ENCODE measurements at places on chromosomes 2 and 18.

- DNase-seq: no peak
Measured at GRCh38 chr2:73611867-73612266, 30.4 kb downstream of the NAT8 start.

- no peak for DNase-seq
Measured at GRCh38 chr2:234991793-234992192, 40.0 kb downstream of the SH3BP4 start.

DNA sequence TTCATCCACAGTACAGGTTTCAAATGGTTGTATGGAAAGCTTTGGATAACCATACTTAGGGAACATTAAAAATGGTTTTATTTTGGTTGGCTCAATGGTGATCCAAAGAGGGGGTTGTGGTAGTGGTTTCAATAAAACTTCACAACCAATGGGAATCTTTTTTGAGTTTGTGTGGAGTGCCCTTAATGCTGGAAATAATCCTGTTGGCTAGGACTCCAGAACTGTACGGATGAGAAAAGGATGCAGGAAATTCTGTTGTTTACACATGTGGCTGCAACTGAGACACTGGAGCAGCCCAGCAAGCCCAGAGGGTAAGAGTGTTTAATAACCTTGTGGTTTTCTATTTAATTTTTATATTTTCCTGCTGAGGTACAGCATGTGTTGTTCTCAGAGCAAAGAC, at the start of gene CCDC102B:
Gene CCDC102B, plus strand, starts transcription at position 210 of the 400 bp plus-strand sequence. CDS start 38,684 bp downstream, outside the sequence.
- DNase-seq: no peak

DNA sequence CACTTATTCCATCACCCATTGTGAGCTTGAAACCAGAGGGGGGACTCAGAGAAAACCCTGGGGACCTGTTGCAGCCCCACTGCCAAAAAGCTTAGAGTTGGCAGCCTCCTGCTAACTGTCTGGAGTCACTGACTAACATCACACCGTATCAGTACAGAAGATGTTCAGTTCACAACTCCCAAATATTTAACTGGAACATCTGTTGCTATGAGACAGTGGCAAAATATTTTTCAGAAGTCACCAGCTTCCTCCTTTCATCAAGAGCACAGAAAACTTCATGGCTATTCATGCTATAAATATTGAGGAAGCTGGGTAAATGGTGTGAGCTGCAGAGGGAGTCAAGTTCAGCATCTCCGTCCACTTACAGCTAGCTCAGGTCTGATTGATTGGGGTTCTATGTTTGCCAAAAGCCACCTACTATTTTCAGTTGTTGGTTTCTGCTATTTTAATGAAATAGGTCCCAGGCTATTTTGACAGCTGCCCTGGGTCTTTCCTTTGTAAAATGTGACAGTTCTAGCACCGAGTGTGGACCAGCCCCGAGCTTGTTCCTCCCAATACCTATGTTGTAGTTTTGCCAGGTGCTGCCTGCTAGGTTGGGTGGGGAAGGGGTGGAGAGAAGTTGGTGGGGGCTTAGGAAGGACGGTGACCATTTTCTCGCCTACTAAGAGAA, 9.8 kb downstream of the TUBB6 start:
- DNase-seq: no peak

- DNase-seq: no peak
Measured at GRCh38 chr2:103921161-103921560, 932.8 kb upstream of the POU3F3 start.

DNA sequence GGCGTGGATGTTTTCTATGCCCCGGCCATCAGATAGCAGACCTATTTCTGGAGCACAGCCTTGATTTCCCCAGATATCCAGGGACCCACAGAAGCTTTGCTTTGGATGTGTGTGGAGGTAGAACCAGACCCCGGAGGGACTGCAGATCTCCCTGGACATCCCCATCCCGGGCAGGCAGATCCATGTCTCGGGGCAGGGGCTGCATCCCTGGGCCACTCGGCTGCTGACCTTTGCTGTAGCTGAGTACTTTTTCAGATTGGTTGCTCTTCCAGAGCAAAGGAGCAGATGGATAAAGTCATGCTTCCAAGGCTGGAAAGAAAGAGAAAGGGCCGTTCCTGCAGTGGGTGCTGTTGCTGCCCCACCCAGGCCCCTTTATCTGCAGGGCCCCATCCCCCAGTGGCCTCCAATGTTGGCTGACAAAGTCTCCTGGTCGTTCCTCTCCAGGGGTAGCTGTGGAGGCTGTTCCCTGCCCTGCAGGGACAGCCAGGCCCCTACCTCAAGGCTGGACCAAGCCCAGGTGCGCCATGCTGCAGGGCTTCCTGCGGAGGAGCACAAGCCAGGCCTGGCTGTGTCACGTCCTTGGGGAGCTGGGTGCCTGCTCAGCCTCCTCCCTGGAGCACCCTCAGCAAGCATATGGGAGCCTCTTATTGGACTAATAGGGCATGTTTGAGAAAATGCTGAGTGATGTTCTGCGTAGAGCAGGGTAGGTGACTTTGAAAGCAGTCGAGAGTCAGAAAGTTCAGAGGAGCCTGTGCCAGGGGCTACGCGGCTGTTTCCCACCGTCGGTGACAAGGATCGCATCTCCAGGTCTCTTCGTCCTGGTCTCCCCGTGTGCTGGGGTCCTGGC, 68.4 kb downstream of the TPO start:
- DNase-seq: no peak

GRCh38 chr2:3009005-3009404, 368.6 kb downstream of the EIPR1 start:
- no peak for DNase-seq

- DNase-seq: no peak
Measured at GRCh38 chr18:70288171-70288850, 534 bp upstream of the SOCS6 start.

DNA sequence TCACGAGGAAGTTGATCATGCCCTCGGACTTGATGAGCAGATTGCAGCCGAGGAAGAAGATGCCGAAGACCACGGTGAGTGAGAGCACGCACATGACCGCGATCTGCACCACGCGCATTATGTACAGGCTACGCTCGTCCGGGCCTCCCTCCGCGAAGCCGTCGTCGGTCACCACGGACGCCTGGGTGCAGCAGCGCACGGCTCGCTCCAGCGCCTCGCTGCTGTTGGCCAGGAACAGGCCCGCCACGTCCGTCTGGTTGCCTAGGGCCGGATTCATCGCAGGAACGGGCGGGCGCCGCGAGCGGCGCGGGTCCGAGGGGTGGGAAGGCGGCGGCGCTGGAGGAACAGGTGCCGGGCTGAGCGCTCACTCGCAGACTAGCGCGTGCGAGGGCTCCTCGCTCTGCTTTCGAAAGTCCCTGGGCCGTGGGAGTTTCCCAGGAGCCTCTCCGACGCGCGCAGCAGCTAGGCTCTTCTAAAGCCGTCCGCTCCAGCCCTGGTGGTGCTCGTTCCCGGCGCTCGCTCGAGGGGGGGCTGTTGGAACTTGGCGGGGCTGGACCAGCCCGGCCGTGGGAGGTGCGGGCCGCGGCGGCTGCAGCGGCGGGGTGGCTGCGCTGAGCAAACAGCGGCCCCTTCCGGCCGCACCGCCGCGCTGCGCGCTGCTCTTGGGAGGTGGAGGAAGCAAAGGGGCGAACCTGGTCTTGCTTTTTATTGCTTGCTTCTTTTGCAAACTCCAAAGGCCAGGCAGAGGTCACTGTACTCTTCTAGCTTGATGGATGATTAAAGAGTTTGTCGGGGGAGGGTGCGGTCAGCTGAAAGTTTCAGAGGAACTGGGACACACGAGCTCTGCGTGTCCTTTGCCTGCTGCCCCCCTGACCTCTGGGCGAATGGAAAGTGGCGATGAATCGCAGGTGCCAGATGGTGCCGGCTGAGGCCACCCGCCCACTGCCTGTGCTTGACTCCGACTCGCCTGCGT, at the start of gene RPRM:
Gene RPRM, minus strand, starts transcription at position 474 of the 973 bp plus-strand sequence. Its CDS starts 197 bp downstream, at position 277.
- DNase-seq: peak; percentile 30

GRCh38 chr2:36820942-36821605, 124.6 kb downstream of the VIT start:
- no peak for DNase-seq

- DNase-seq: no peak
Measured at GRCh38 chr2:10079266-10079869, 843 bp downstream of the CYS1 start.

DNA sequence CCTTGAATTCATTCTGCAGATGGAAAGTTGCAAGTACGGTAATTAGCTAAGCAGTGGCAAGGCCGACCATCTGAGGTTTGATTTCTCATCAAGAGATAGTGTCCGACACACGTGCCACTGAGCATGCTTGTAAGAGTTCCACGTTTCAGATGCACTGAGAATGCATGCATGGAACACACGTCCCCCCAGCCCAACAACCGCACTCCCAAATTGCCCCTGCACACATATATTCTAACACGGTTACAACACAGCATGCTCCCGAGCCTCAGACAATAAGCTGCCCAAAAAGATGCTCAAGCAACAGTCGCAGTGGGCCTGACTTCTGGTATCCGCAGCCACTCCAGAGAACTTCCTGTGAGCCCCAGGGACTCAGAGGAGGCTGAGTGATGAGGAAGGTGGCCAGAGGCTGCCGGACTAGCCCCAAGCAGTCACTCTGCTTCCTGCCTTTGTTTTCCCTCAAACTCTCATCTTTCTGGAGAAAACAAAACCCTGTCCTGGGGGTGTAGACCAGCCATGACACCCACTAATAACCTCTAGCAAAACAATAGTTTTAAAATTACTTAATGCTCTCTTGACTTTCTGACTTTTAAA, 204.0 kb downstream of the TGIF1 start:
- DNase-seq: no peak

DNA sequence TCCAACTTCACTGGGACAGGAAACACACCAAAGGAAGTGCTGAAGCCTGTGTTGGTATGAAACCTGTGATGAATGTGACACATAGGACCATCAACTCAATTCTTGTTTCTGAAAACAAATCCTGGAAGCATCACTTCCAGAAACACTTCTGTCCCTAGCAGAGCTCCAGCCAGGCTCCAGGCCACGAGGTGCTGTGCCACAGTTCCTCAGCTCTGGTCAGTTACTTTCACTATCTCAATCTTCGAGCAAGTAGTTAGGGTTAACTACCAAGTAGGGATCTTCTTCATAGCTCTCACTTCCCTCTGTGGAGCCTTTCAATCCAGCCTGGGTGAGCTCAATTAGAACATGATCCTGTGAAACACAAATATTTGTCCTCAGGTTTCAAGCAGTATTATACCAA, 3.6 kb upstream of the LCT start:
- DNase-seq: no peak

DNA sequence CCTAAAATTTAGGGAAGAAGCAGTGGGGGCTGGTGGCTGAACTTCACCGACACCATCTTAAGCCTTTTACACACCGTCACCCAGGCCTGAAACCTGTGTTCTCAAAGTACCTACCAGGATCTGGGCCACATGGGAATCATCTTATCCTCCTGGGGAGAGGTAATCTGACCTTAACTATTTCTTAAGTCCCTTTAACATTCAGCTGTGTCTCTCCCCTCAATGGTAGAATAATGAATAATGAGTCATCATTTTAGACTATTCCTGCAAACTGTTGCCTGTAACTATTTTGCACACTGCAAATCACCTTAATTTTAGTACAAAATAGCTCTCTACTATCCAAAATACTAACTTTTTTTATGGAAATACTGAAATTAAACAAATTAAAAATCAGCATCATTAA, 149.4 kb upstream of the KLF7 start:
- DNase-seq: no peak

DNA sequence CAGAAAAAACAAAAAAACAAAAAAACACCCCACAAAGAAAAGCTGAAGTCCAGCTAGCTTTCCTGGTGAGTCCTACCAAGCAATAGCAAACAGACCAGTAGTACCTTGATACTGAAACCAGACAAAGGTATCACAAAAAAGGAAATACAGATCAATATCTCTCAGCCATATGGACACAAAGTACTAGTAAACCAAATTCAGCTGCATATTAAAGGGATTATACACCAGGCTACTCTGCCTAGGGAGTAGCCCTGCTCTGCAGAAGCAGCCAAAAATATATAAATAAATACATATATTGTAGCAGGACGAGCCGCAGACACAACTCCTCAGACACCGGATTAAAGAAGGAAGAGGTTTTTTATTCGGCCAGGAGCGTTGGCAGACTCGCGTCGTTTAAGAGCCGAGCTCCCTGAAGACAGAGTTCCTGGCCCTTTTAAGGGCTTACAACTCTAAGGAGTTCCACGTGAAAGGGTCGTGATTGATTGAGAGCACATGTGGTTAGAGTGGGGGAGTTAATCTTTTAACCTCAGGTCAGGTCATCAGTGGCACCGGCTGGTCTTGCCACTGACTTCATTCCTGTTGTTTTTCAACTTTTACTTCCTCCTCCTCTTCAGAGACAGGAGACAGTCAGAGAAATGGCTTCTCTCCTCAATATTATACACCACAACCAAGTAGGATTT, 38.4 kb upstream of the DTNB start:
- no peak for DNase-seq

DNA sequence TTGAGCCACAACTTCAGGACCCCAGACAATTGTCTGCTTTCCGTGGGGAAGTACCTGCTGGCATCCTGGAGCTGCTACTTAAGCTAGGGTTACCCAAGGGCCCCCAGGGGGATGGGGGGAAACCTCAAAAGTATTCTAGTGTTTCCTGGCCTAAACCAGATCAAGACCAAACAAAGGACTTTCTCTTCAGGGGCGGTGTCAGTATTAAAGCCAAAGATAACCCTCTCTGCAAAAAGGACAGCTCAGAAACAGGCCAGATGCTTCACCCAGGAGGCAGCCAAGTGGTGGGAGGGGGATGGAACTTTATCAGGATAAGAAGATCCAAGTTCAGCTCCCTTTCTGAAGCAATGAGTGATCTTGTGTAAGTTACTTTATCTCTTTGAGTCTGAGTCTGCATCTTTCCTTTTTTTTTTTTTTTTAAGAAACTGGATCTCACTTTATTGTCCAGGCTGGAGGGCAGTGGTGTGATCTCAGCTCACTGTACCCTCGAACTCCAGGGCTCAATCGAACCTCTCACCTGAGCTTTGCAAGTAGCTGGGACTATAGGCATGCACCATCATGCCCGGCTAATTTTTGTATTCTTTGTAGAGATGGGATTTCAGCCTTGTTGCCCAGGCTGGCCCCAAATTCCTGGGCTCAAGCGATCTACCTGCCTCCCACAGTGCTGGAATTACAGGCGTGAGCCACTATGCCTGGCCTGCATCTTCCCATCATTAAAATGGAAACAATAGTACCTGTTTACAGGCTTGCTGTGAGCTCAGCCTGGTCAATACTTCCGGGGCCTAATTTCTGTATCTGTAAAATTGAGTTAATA, 151.8 kb upstream of the PTPRM start:
- DNase-seq: no peak

DNA sequence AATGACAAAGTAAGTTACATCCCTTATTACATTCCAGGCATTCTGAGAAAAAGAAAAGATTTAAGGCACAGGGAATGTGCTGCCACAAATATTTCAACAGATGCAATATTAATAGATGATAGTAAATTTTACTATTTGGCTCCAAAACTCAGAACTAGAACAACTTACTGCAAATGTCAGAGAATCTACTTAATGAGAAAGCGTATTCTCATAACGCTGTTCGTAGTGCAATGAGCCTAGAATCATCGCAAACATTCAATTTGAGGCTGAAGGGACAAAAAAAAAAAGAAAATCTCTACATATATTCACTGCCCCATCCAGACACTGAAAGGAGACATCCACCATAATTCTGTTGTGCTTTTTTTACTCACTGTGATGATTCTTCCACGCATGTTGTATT, 272.1 kb upstream of the DOK6 start:
- no peak for DNase-seq

GRCh38 chr2:214560176-214560575, 149.3 kb downstream of the VWC2L start:
- no peak for DNase-seq

GRCh38 chr2:8146132-8147005, 535.5 kb upstream of the ID2 start:
- DNase-seq: no peak

- no peak for DNase-seq
Measured at GRCh38 chr2:85132397-85132796, 795 bp upstream of the TCF7L1 start.

GRCh38 chr2:27281855-27282559, at the start of gene TRIM54:
TRIM54 (plus strand) TSS chr2:27282429; CDS start chr2:27282732, 303 bp downstream.
- DNase-seq: no peak

GRCh38 chr2:41933585-41934320, 114.1 kb upstream of the PKDCC start:
- no peak for DNase-seq
